ENCODE measurements at places on chromosomes 4 and X. TPM values are rescaled to one million over a fixed set of nuclear protein-coding genes. Genes with fewer than 3 reads are reported as not detected.
A peak's percentile ranks its signal among the peaks of the same experiment; 100 is the strongest.

Gene NAP1L2
- 2.6 TPM for total RNA-seq

Gene CLGN
- 14.0 TPM for total RNA-seq

Gene NOX1
- total RNA-seq, result not detected

Gene RNF128
- total RNA-seq, result 13.0 TPM

Gene PCDH10
- total RNA-seq, result 2.5 TPM

Gene UGT2A2
- not detected for total RNA-seq

Gene ADRA2C
- total RNA-seq, result 17.6 TPM

Gene GAB3
- 0.14 TPM for total RNA-seq

Gene MID1
- total RNA-seq, result 12.5 TPM

Gene USP17L27
- not detected for total RNA-seq

Gene FREM3
- not detected for total RNA-seq

DNA sequence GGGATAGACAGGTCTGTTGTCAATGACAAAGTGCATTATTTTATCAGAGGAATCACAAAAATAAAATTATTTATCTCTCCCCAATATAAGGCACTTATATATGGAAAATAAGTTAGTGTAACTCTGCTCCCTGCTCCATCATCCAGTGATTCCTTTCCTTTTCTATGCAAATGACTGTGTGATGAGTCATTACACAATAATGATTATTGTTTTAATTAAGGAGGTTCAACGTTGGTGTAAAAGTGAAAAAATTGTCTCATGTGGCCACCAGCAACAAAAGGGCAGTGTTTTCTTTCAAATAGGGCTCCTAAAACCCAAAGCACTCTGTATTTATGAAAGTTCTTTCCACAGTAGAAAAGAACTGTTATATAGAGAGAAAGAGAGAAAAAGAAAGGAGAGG is 16.7 kb downstream of the SLC7A11 start:
- no peak for DNase-seq

DNA sequence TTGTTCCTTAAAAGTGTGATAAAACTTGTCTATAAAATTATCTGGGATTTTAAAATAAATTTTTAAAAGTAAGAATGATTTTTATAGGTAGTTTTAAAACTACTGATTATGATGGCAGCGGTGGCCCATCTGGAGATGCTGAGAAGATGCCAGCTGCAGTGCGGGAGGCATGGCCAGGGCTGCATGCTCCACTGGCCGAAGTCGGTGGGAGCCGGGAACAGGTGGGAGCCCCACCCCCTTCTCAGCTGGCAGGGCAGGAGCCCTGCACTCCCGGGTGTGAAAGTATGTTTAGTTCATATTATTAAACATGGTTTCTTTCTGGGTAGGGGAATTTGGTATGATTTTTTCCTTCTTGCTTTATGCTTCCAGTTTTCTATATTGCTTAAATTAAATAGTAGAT is 63.8 kb downstream of the CORIN start:
- DNase-seq, result no peak

DNA sequence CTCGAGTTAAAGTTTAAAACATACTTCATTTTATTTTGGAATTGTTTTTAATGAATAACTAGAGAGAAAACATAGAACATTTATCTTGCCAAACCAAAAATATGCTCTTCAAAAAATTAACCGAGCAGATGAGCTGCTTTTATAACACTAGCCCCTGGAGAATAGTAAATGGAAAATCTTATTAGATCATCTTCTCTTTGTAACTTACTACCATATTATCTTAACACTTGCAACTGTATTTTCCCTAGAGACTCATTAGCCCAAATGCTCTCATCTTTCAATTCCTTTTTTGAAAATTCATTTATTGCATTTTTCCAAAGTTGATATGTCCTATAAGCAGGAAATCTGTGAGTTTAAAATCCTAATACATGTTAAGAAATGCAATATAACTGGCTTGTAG is 143.3 kb downstream of the CAMK2D start:
- peak; percentile 30 for DNase-seq

DNA sequence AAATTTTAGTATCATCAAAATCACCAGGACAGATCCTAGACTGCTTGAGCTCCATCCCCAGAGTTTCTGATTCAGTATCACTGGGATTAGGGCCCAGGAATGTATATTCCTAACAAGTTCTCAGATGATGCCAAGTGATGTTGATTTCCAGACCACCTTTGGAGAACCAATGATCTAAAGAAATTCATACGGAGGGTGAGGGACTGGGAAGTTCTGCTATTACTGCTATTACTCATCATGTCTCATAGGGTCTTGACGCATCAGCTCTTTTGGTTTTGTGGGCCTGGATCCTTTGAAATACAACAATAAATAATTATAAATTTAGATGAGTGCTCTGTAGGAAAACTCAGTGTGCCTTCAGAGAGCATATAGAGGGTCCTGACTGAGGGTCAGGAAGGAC is 59.8 kb upstream of the LGI2 start:
- no peak for DNase-seq

GRCh38 chr4:37928426-37929416 is 31.5 kb upstream of the PTTG2 start:
- DNase-seq, result no peak

GRCh38 chr4:3374667-3375066 is 67.1 kb upstream of the HGFAC start:
- DNase-seq, result no peak

GRCh38 chr4:53818104-53818503 is 226.8 kb upstream of the LNX1 start:
- no peak for DNase-seq

- DNase-seq, result no peak
Observed at GRCh38 chr4:38610966-38611431, 53.0 kb upstream of the KLF3 start.

DNA sequence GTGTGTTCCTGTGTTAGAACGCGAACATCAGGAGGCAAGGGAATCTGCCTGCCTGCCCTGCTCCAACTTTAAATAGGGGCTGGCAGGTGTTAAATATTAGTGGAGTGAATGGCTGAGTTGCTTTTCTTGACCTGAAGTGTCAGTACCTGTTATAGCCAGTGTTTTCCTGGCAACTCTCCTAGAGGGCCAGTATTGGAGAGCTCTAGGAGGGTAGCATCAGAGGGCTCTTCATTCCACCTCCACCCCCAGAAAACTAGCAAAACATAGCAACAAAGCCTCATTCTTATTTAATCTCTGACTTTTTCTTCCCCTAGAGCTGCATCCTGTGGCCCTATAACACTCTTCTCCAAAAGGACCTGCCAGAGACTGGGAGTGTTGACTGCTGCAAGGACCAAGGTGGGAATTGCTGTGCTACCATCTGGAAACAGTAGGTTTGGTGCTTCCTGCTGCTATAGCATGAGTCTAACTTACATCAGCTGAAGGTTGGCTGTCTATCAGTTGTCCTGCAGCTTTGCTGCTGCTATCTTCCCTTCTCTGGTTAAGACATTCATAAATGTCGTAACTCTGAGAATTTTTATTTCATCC is 33.5 kb downstream of the SGMS2 start:
- DNase-seq, result no peak

GRCh38 chr4:173124209-173124865 is 44.3 kb upstream of the GALNT7 start:
- DNase-seq, result no peak

DNA sequence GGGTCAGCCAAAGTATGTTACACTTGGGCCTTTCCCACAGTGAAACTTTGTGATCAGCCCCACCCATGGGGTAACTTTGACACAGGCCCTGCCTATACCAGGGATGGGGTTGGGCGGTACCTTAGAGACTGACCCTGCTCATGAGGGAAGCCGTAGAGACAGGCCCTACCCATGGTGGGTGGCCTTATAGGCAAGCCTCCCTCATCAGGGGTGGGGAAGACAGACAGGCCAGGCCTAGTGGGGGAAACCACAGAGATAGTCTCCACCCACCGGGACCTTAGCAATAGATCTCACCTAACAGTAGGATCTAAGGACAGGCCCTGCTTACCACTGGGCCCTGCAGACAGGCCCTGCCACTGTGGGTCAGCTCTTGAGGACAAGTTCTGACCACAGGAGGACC is 6.8 kb downstream of the PLP2 start:
- no peak for DNase-seq

- DNase-seq, result no peak
Observed at GRCh38 chr4:175394208-175394607, 417.9 kb downstream of the GPM6A start.

- no peak for DNase-seq
Observed at GRCh38 chrX:53294024-53294648, 12.8 kb upstream of the IQSEC2 start.

DNA sequence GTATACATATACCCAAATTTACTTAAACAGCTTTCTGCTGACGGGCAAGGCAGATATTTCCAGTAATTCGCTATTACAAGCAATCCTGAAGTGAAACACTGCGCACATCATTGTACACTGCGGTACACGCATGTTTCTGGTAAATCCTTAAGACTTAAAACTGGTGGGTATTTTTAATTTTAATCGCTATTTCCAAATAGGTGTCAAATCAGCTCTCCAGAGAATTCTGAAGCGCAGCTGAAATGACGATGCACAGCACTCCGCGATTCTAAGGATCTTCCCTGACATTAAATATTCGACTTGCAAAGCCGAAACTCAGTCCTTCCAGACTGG is 361 bp downstream of the TMEM128 start:
- no peak for DNase-seq

DNA sequence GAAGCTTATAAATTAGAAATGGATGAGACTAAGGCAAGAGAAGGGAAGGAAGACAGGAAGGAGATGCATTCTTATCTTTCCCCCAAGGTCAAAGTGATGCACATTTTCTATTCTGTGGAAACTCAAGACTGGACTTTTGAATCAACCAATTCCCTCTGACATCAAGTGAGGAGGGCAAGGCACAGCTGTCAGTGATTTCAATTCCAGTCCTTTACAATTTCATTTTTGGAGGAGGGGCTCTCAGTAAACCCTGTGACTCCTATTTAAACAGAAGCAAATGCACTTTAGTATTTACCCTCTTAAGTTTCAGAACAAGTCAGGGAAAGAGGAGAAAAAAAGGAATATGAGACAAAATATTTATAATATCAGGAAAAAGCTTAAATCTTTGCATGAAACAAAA is 134.0 kb downstream of the MGST2 start:
- DNase-seq, result no peak

DNA sequence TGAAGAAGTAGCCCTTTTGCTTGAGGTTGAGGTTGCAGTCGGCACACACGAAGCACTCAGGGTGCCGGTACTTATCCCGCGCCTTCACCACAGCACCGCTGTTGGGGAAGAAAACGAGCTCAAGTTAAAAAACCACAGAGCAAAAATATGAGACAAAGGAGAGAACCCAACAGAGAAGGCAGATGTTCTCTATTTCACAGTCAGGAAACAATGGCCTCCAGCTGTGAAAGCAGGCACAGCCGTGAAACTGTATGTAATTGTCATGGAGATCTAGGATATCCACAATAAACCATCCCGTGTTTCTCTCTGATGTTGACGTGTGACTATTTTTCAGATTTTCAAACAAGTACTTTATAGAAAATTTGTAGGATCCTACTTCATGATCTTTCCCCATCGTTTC is 30.9 kb upstream of the CCDC110 start:
- DNase-seq, result no peak

- no peak for DNase-seq
Observed at GRCh38 chr4:81874661-81875515, 403.2 kb upstream of the RASGEF1B start.

GRCh38 chr4:25493466-25493865 is 116.4 kb downstream of the ANAPC4 start:
- no peak for DNase-seq

- DNase-seq, result no peak
Observed at GRCh38 chr4:150167054-150167453, 88.8 kb downstream of the DCLK2 start.

DNA sequence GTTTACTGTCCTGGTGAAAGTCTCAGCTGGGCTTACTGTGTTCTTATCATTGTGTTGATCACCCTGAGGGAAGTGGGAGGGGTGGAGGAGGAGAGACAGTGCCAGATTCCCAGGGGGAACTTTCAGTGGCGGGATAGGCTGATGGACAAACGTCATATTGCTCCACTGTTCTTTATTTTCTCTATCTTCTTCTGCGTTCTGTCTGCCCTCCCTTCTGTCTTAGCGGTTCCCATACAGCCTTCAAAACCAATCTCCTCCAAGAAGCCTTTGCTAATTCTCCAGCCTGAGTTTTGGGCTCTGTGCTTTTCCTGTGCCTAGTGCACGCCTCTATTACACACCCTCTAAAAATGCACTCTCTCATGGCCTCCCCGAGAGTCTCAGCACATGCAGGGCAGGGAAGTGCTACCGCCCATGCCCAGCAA is 448.7 kb upstream of the FAT1 start:
- DNase-seq, result no peak

DNA sequence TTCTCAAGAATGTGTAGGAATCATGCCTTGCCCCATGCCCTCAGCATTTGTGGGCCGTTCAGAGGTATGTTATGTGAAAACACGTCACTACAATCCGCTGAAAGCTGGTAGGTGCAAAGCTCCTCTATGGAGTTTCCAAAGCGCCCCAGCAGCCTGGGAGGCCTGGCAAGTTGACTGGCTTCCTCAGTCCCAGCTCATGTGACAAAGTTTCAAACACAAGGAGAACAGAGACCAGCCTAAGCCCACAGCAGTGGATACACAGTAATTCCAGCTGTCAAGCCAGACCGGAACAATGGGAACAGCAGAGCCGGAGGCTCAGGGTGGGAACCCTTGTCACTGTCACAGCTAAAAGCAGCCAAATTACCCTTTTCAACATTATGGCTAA is 33.5 kb downstream of the NAT8L start:
- no peak for DNase-seq

DNA sequence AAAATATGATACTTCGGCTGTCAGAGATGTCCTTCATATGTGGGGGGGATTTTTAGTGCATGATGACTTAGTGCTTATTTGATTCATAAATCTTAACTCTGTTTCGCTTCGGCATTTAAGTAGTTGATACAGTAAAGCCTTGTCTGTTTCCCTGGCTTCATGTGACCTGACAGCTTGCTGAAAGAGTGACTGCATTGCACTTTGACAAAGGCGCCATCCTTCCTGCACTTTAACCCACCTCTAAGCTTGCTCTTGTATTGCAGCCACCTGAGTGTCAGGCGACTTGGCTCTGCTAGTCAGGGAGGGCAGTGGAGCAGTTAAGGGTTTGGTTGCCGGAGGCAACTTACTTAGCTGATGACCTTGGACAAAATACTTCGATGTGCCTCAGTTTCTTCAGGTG is 65.5 kb downstream of the PTTG2 start:
- no peak for DNase-seq

DNA sequence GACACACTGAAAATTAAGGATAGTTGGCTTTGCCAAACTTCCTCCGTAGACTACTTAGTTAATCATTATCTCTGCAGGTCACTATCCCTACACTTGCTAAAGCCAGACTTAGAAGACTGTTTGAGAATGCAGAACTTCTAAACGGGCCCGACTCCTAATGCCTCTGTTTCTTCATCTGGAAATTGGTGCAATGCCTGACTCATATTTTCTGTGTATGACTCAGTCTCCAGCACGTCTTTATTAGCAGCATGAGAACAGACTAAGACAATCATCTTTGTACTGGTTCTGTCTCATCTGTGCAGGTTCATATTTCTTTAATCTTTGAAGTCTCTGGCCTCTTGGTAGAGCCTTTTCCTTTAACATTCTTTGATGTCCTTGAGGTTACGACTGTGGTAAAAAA is 411.9 kb upstream of the ACTRT1 start:
- peak; percentile 40 for DNase-seq

- DNase-seq, result no peak
Observed at GRCh38 chrX:120773801-120774200, 101.9 kb downstream of the CT47B1 start.

GRCh38 chr4:57078685-57079521 is 31.3 kb downstream of the IGFBP7 start:
- DNase-seq, result peak; percentile 93

GRCh38 chr4:181234951-181235680 is 1008.1 kb upstream of the TENM3 start:
- no peak for DNase-seq

- DNase-seq, result no peak
Observed at GRCh38 chr4:685679-686412, 3.1 kb downstream of the SLC49A3 start.

- no peak for DNase-seq
Observed at GRCh38 chr4:119197772-119198212, 14.7 kb upstream of the USP53 start.
